Mucosa of gallbladder (tissue), 1 donor: ENCODE measurements at places on chromosomes 16 and 17. TPM values are rescaled to one million over a fixed set of nuclear protein-coding genes. Genes with fewer than 3 reads are reported as not detected.

DNA sequence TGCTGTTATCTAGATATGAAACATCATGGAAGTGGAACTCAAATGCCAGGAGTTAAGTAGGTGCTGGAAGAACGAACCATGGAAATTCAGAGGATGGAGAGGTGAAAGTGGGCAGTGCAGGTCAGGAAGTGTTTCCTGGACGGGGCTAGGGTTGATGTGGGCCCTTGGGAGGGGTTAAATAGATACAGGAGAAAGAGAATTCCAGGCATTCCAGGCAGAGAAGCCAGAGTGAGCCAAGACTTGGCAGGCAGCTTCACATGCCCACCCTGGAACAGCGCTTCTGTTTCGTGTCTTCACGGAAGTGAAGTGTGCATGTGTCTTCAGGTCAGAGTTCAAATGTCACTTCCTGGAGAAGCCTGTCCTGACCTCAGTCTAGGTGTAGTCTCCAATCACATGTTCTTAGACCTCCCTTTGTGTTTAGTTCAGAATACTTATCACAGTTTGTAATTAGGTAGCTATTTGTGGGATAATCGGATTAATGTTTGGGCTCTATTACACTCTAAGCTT lies 41.3 kb downstream of the GP2 start:
- no peak for DNase-seq

DNA sequence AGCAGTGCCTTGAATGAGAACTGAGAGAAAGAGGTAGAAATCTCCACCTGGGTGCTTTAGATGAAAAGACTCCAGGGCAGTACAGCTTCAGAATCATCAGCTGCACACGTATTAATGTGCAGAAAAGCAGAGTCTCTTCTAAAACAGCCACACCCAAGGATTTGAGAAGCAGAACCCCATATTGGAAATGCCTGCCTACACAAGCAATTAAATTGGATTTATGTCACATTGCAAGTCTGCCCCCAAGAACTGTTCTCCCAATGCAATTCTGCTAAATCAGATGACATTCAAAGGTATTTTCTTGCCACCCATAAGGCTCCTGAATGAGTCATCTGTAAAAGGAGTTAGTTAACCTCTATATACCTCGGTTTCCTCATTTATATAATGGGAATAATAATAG lies 326.0 kb upstream of the C16orf82 start:
- no peak for DNase-seq

DNA sequence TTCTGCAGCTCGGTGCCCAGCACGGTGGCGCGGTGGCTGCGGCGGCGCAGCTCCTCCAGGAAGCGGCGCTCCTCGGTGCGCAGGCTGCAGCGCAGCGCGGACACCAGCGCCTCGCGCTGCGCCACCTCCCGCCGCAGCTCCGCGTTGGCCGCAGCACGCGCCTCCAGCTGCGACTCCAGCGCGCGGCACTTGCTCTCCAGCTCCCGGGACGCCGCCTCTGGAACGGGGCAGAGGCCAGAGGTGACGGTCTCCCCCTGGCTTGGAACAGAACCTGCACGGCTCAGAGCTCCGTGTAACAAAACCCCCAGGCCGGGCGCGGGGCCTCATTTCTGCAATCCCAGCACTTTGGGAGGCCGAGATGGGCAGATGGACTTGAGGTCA lies 13.2 kb upstream of the CLUH start:
- DNase-seq = no peak

- DNase-seq = no peak
These were observed at the start of gene MC1R for GRCh38 chr16:89918453-89919347. MC1R (plus strand) TSS chr16:89918862; CDS start chr16:89919259, 397 bp downstream.

DNA sequence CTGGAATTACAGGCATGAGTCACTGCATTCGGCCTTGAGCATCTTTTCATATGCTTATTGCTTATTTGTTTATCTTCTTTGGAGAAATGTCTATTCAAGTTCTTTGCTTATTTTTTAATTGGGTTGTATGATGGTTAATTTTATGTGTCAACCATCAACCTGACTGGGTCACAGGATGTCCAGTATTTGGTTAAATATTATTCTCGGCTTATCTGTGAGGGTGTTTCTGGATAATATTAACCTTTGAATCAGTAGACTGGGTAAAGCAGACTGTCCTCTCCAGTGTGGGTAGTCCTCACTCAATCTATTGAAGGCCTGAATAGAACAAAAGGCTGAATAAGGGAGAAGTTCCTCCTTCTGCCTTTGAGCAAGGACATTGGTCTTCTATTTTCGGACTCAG lies 142.0 kb downstream of the SSH2 start:
- DNase-seq = no peak

The AKAP1 gene
- 67.5 TPM for total RNA-seq

GRCh38 chr17:2547176-2547575 lies 35.5 kb upstream of the METTL16 start:
- no peak for DNase-seq

GRCh38 chr17:80925688-80926335 lies 65.8 kb upstream of the CHMP6 start:
- no peak for DNase-seq

DNA sequence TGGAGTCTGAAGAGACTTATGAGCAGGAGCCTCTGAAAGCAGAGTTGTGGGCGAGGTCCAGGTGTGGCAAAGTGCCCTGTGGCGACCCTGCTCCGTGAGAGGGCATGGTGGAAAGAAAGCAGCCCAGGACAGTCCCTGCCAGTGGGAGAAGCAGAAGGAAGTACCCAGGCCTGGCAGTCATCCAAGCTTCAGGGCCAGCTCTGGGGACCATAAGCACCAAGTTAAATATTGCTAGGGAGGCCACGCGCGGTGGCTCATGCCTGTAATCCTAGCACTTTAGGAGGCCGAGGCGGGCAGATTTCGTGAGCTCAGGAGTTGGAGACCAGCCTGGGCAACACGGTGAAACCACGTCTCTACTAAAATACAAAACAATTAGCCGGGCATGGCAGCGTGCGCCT lies 4.9 kb upstream of the ASGR1 start:
- peak; percentile 82 for DNase-seq

DNA sequence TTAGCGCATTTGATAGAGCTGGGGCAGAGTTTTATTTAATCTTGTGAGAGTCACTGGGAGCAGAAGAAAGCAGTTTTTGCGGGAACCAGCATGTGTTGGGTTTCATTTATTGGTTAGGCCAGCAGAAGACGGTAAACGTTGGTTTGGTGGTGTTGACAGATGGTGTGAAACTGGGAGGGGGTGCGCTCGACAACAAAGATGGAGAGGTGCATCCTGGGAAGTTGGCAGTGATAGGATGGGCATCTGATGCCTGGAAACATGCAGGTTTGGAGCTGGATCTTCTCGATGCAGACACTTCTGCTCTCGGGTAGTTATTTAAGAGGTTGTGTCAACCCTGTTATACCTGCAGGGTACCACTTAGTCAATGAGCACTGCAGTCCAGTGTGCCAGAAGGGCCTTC lies 24.9 kb upstream of the CLEC18A start:
- no peak for DNase-seq

GRCh38 chr16:87465306-87465705 lies 27.5 kb downstream of the ZCCHC14 start:
- DNase-seq = peak; percentile 65

- DNase-seq = no peak
These were observed 1.9 kb downstream of the MEAK7 start for GRCh38 chr16:84502581-84502980.

- no peak for DNase-seq
These were observed 15.1 kb downstream of the GJD3 start for GRCh38 chr17:40349477-40349894.

- no peak for DNase-seq
These were observed 898 bp downstream of the SNAI3 start for GRCh38 chr16:88685156-88686061.

The GPR139 gene
- total RNA-seq = not detected

DNA sequence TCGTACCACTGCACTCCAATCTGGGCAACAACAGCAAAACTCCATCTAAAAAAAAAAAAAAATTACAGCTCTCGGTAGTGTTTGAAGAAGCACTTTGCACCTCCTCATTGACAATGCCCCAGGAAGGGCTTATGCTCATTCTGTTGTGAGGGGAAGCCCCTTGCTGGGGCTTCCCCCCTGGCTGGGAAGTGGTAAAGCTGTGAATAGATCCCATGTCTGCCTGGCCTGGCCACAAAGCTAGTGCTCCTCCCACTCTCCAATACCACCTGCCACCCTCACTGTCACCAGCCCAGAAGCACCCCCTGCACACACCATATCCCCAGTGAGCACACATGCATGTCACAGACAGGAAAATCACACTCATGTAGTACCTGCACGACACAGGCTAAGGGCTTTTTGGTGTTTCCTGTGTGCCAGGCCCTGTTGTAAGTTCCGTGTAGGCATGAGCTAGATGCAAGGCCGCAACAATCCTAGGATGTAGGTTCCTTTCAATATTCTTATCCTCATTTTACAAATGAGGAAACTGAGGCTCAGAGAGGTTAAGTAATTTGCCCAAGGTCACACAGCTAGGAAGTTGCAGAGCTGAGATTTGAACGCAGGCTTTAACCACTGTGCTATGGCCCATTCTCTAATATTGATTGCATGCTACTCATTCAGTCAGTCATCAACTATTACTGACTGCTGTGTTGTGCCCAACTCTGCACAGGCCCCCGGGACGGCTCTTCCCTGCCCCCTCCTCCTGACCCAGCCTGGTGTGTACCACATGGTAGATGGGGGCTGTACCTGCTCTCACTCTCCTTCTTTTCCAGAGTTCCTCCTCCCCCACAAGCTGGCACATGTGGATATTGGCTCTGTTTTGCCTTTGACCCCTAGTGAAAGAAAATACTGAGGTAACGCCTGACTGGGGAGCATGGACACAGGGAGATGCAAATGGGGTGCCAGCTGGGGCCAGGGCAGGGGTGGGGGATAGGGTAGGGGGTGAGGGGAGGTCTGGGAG lies 11.9 kb upstream of the COL1A1 start:
- no peak for DNase-seq

The DBF4B gene
- total RNA-seq = 8.9 TPM

- DNase-seq = peak; percentile 27
These were observed 24.7 kb downstream of the IL21R start for GRCh38 chr16:27426423-27427408.

DNA sequence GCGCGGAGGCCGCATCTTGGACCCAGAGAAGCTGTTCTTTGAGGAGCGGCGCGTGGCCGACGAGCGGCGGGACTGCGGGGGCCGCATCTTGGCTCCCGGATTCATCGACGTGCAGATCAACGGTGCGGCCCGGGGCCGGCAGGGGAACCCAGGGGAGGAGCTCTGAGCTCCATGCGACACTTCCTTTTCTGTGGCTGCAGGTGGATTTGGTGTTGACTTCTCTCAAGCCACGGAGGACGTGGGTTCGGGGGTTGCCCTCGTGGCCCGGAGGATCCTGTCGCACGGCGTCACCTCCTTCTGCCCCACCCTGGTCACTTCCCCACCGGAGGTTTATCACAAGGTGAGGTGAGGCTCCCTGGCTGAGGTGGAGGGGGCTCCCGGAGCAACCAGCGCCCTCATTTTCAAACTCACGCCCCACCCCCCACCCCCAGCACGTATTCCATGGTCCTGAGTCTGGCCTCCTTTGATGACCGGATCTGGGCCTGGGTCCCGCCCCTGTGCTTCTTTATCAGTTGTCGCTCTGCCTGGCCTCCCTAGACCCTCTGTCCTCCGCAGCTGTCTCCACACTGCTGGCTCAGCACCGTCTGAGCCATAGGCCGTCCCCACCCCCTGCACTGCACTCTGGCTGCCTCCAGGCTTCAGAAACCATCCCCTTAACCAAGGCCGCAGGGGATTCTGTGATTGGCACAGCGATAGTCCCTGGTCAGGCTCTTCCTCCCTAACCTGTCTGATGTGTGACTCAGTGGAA lies 787 bp downstream of the AMDHD2 start:
- no peak for DNase-seq

GRCh38 chr17:81250286-81251093 lies 11.4 kb downstream of the NDUFAF8 start:
- no peak for DNase-seq

DNA sequence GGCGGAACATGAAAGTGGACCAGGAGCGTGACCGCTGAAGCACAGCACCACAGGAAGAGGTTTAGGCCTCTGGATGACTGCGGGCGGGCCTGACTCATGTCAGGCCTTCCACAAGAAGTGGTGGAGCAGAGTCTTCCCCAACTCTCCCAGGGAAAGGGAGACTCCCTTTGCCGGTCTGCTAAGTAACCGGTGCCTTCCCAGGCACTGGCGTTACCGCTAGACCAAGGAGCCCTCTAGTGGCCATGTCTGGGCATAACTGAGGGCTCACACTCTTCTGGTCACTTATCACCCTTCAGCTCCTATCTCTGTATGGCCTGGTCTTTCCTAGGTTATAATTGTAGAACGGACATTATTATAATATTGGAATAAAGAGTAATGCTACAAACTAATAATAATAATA lies 1931.9 kb downstream of the TP53TG3F start:
- DNase-seq = peak; percentile 15

The ZSCAN32 gene
- total RNA-seq = 10.9 TPM

GRCh38 chr17:59707971-59708430 lies 547 bp downstream of the VMP1 start:
- no peak for DNase-seq

DNA sequence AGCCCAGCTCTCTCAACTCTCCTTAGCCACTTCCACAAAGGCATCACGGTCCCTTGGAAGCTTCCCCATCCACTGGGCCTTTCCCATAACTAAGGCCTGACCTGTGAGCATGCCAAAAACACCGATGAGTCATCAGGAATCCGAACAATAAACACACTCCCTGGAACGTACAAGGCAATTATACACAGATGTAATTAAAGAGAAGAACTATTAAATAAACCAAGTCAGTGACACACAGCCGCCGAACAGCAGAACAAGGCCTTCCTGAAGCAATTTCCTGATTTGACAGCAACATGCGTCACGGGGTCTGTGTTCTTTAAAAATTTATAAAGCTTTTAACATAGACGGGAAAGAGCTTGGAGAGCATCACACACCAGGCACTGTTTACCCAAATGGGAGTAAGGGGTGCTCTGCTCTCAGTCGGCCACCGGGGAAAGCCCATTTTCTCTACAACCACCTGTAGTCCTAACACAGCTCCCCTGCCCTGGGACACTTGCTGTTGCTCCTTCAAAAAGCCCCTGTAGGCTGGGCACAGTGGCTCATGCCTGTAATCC lies 29.4 kb downstream of the COG7 start:
- peak; percentile 85 for DNase-seq

- DNase-seq = peak; percentile 80
These were observed 902 bp downstream of the ARHGAP27 start for GRCh38 chr17:45431531-45432404.

The KCNJ2 gene
- total RNA-seq = 2.5 TPM

- DNase-seq = no peak
These were observed 4.6 kb downstream of the WNK4 start for GRCh38 chr17:42784811-42785592.

DNA sequence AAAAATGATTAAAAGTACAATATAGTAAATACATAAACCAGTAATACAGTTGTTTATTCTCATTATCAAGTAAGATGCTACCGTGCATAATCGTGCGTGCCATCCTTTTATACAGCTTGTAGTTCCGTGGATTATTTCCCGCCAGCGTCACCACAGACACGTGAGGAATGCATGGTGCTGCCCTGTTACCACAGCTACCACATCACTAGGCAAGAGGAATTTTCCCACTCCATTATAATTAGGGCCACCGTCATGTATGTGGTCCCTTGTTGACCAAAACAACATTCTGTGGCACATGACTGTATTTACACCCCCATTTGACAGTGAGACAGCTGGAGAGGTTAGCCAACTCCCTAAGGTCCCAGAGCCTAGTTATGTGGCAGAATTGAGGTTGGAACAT lies 30.5 kb upstream of the LGALS9 start:
- no peak for DNase-seq

The CDC27 gene
- 75.2 TPM for total RNA-seq

GRCh38 chr16:75789237-75789636 lies 62.9 kb upstream of the CPHXL start:
- DNase-seq = no peak

- DNase-seq = no peak
These were observed 12.7 kb downstream of the SCN4A start for GRCh38 chr17:63960006-63960405.
